T-helper 17 cell (primary cell): ENCODE measurements at places on chromosomes 2 and 18. TPM values are rescaled to one million over a fixed set of nuclear protein-coding genes. Genes with fewer than 3 reads are reported as not detected.

GRCh38 chr2:240614391-240614790, 10.9 kb upstream of the GPR35 start:
- no peak for DNase-seq

- DNase-seq: no peak
Measured at GRCh38 chr2:177405029-177405692, 12.6 kb downstream of the AGPS start.

DNA sequence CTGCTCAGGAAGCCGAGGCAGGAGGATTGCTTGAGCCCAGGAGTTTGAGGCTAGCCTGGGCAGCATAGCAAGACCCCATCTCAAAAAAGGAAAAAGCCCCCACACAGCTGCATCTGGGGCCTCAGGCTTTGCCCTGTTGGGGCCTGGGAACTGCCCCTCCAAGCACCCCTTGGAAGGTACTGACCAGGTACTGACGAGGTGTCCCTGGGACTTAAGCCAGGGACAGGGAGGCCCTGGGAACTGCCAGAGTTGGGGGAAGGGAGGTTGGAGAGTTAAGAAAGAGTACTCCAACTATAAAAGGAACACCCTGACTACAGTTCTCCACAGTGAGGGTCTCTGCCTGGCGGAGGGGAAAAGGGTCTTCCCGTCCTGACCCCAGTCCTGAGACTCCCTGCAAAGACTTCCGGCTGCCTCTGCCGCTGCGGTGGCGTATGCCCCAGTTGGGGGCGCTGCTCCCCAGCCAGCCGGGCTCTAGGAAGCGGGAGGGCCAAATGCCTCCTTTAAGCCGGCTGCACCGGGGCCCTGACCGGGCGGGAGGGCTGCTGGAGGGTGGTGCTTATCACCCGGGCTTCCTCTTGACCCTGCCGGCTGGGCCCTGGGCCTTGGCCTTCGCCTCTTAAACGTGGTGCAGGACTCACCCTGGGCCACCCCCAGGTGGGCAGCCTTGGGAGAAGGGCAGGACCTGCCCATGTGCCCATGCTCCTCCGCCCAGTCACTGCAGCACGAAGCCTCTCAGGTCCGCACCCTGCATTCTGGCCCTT, 12.8 kb downstream of the SLC30A3 start:
- no peak for DNase-seq

GRCh38 chr2:68368654-68369336, 3.7 kb downstream of the PLEK start:
- no peak for DNase-seq

DNA sequence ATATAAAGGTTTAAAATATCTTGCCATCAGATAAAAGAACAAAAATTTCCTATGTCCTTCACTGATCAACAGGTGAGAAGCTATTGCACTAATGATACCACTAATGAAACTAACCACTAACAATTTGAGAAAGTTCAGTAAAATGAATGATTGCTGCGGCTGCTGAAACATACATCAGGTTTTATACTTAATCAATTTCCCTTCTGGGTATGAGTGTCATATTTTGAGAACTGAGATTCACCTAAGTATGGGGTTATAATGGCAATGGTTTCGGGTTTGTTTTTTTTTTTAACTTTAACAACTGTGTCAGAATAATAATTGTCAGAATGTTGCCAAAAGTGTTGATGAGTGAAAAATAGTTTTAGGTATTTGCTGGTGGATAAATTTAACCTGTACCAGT, 151.3 kb upstream of the SLC39A10 start:
- DNase-seq: no peak

GRCh38 chr2:229407170-229407569, 136.1 kb upstream of the PID1 start:
- DNase-seq: no peak

- DNase-seq: no peak
Measured at GRCh38 chr2:178895872-178896271, 88.6 kb upstream of the TTN start.

- no peak for DNase-seq
Measured at GRCh38 chr2:172792711-172793110, 57.1 kb downstream of the RAPGEF4 start.

DNA sequence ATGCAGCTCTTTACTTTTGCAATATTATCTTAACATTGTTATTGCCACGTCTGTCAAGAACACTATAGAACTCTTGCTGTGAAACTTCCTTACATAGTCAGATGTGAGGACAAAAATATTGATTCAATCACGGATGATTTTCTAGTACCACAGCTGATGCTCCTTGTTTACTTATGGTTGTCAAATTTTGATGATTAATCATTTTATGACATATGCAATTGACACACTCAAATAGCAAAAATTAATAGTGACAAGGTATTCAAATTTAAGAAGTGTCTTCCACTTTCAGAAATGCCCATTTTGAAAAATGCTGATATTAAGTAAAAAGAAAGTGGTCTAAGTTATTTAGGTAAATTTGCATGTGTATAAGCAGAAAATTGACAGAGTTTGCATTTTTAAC, 284.0 kb downstream of the CCDC102B start:
- DNase-seq: no peak

- DNase-seq: no peak
Measured at GRCh38 chr2:115160531-115161080, 718.2 kb downstream of the DPP10 start.

DNA sequence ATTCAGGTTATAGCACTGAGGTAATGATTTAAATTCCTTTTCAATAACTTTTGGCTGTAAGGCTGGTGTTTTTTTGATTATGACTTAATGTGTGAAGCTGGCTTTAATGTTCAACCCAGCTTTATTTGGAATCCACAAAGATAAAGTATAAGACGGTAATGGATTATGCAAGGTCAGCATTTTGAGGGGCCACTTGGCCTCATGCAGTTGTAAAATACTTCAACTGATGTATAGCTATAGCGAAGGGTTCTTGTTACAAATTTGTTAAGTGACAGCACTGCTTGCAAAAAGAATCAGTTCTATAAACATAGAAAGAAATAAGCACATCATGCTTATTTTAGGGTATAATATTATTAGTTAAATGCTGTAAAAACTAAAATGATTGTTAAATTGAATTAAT, 36.6 kb downstream of the LRP1B start:
- DNase-seq: no peak

DNA sequence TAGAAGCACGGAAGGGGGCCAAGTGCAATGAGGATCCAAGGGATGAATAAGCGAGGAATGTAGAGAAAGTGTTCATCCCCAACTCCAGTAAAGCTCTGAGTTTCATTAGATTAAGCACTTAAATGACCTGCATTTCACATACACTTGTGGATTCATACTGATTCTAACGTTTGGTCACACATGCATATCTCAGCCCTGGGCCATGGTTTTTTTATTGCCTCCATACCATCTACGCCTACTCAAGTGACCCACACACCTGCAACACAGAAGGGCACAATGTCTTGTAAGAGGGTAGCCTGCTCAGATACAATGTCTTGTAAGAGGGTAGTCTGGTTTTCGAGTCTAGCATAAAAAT, 566 bp upstream of the MRPS5 start:
- DNase-seq: no peak

DNA sequence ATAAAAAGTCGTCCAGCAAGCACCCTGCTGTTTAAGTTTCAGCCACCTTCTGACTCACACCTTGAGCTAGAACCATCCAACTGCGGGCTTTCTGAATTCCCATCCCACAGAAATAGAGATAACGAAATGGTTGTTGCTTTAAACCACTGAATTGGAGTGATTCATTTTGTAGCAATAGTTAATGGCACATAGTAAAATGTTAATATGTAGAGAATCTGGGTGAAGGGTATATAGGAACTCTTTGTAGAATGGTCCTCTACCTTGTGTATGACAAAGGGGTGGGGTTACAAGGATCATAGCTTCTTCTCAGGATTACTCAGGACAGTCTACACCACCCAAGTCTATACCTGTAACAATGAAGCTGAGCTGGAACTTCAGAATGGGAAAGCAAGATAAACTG, 2.4 kb upstream of the MAPRE3 start:
- DNase-seq: no peak

DNA sequence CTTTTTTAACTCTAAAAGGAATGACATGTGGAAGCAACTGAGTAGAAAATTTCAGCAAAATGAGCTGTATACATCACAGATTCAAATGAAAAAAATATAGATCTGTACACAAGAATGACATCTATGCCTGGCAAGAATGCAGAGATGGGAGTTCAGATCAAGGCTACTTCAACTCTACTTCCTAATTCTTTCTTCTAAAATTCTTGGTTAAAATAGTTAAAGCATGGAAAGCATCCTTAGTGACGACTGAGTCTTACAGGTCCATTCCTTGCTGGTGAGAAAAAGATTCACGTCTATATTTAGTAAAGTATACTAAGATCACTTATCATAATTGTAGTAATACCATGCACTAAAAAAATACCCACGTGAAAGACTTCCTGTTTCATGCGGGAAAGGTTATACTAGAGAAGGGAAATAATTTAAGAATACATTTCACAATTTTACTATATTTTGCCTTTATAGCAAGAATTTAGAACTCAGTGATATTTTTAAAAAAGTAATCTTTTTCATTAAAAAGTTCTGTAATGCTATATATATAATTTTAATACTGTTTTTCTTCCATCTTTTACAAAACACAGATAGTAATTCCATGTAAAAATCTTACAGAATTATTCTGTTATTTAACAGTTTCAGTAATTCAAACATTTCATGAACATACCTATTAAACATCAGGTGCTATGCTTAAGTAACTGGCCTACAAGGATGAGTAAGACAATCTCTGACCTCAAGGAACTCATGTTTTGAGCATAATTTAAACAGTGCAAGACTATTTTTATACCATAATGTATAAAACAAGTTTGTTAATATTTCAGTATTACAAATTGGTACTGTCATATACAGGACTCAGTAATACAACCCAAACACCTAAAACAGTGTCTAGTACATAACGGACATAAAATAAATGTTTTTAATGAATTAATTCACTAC, 159.6 kb downstream of the BAZ2B start:
- no peak for DNase-seq

- DNase-seq: no peak
Measured at GRCh38 chr18:75213611-75214331, 3.2 kb downstream of the TSHZ1 start.

DNA sequence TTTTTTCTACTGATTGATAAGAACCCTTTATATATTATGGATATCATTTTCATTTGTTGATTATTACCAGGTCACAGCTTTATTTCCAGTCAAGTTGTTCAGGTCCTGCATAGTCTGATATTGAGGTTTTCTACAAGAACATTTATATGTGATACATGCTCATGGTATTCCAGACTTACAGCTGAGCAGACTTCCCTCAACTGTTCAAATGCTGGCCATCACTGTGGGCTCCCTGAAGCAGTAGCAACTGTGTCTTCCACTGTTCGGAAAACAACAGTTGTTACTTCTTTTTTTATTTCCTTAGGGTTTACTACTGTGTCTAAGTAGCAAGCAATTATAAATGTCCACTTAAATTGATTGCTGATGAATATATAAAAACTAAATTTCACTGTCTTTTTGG, 79.5 kb downstream of the DGKD start:
- DNase-seq: no peak

DNA sequence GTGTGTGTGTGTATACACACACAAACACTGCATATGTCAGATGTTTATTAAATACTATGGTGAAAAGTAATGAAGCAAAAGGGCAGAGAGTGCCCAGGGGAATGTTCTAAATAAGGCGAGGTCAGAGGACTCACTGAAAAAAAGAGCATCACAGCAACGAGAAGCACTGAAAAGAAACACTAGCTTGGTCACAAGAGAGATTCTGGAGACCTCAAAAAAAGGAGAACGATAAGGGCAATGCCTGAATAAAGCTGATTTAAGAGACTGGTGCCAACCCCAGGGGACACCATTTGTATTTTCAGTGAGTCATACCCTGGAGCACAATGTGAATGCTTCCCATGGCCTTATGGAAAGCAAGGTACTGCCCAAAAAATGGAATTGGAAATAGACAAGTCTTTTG, 14.5 kb downstream of the SLC40A1 start:
- DNase-seq: no peak

- DNase-seq: no peak
Measured at GRCh38 chr2:61911510-61911909, 6.0 kb downstream of the COMMD1 start.

Gene GCKR
- not detected for total RNA-seq

Gene GNLY
- 14.8 TPM for total RNA-seq

Gene C1QL2
- total RNA-seq: not detected

Gene ACMSD
- not detected for total RNA-seq

Gene NOL4
- total RNA-seq: not detected

Gene HOXD13
- total RNA-seq: not detected

Gene RBBP8
- total RNA-seq: 3.8 TPM
